Stimulated activated naive CD8-positive, alpha-beta T cell treated with anti-CD3 and anti-CD28 coated beads, Interleukin-15, amount 100 ng/mL, for 72 hours (primary cell): ENCODE measurements at places on chromosomes 3 and 15.

DNA sequence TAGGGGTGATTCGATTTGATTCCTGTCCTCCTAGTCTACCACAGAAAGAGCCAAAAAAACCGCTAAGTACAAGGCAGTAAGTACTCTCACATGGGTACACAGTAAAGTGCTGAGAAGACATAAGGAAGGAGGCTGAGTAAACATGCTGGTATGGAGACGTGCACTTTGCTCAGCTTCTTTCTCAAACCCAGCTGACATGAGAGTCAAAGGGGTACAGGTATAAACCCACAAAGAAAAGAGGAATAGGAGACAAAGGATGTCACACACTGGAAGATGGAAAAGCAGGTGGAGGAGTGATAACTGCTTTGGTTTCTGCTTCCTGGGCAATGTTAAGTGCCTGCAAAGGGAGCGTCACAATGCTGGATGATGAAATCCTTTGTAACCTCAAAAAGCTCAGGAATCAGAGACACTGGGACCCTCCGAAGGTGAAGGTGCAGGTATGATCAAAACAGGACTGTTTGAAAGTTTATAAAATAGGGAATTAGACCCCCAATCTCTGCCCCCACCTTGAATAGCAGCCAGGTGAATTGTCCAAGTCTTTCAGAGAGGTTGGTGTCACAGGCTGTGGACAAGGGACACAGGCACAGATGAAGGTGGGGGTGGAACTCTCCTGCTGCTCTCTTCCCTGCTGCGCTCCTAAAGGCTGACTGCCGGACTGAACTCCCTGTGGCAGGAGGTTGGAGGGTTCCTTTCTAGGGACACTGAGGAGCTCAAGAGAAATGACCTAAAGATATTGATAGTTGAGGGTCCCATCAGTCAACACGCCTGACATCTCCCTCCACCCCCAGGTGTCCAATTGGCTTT lies 101.8 kb downstream of the RAB11A start:
- DNase-seq, result no peak

- no peak for DNase-seq
Measured at GRCh38 chr15:73802431-73803041, 49.4 kb upstream of the INSYN1 start.

GRCh38 chr15:101446518-101447167 lies 42.9 kb downstream of the PCSK6 start:
- DNase-seq, result no peak

DNA sequence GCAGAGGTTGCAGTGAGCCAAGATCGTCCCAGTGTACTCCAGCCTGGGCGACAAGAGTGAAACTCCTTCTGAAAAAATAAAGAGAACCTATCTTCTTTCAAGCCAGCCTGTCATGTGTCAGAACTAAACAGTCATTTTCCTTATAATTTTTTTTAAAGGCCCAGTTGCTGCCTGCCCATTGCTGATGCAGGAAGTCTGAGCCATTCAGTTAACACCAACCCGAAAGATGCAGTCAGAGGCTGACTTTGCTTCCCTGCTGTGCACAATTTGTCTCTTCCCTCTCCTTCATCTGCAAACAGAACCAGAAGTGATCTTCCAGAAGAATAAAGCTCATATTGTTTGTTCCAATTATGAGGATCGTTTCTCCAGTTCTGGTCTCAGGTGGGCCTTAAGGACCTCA lies 220.6 kb downstream of the SLCO3A1 start:
- DNase-seq, result no peak

GRCh38 chr3:108552267-108553159 lies 36.7 kb downstream of the CIP2A start:
- no peak for DNase-seq

DNA sequence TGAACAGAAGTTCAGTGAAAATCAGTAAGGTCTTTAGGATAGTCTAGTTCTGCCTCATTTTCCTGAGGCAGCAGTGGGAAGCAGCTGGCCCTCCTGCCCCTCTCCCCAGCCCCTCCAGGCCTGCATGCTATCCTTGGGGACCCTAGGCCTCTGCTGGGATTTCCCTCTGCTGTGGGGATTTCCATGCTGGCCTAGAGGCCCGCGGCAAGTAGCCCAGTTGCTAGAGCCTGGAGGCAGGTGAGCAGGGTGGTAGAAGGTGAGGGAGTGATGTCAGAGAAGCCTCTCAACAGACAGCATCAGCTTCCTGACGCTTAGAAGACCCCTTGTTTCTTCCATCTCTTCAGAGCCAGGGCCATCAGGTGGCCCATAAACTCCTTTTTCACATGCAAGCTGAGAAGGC lies 305.8 kb upstream of the THBS1 start:
- no peak for DNase-seq

DNA sequence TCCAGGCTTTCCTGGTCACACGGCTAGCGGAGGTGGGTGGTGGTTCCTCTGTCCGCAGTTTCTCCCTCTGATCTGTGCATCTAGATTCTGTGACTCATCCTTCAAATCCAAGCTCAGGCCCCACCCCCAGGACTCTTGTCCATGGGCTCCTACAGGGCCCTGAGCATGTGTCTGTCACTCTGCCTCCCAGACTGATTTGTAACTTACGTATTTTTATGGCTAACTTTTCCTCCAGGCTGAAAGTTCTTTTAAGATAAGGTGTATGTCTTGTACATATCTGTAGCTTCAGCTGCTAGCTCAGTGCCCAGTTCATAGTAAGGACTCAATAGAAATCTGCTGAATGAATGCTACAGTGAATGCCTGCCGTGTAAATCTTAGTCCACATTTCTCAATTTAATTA lies 8.0 kb downstream of the ESYT3 start:
- no peak for DNase-seq

DNA sequence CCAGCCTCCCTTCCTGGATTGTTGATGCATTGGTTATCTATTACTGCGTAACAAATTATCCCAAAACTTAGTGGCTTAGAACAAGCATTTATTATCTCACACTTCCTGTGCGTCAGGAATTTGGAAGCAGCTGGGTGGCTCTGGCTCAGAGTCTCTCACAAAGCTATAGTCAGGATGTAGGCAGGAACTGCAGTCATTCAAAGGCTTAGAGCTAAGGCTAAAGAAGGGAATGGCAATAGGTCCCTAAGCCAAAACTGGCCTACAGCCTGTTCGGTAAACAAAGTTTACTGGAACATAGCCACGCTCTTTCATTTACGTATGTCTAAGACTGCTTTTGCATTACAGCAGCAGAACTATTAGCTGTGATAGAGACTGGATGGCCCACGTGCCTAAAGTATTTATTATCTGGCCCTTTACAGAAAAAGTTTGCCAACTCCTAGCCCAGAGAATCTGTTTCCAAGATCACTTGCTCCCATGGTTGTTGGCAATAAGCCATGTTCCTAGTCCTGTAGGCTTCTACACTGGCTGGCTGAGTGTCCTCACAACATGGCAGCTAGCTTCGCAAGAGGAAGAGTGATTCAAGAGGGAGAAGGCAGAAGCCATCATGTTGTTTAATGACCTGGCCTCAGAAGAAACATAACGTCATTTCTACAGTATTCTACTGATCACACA lies 132.4 kb downstream of the SNRK start:
- DNase-seq, result no peak

DNA sequence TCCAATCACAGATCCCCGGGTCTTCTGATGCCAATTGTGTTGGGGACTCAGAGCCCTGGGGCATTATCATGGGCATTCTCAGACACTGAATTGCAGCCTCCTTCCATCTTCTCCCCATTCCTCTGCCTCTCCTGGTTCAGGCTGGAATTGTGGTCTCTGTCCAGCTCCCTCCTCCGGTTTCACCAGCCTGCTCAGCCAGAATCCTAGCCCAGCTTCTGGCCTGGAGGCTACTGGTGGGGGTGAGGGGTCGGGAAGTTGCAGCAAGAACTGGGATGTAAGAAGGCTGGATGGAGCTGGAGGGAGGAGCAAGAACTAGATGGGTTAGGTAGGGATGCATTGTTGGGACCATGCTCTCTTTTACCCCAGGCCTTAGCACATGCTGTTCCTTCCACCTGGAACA lies 53.5 kb downstream of the TLE3 start:
- DNase-seq, result no peak

DNA sequence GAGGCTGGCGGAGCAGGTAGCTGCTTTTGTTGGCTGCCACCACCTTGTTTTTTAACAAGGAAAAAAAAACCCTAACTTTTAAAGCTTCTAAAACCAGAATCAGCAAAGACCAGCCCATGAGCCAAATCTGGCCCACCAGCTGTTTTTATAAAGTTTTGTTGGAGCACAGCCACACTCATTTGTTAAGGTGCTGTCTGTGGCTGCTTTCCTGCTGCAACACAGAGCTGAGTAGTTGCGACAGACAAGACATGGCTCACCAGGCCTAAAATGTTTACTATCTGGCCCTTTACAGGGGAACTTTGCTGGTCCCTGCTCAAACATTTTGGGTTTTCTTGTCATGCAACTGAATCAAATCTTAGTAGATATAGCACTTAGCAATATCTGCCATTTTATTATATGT lies 18.9 kb downstream of the EFCAB12 start:
- no peak for DNase-seq

DNA sequence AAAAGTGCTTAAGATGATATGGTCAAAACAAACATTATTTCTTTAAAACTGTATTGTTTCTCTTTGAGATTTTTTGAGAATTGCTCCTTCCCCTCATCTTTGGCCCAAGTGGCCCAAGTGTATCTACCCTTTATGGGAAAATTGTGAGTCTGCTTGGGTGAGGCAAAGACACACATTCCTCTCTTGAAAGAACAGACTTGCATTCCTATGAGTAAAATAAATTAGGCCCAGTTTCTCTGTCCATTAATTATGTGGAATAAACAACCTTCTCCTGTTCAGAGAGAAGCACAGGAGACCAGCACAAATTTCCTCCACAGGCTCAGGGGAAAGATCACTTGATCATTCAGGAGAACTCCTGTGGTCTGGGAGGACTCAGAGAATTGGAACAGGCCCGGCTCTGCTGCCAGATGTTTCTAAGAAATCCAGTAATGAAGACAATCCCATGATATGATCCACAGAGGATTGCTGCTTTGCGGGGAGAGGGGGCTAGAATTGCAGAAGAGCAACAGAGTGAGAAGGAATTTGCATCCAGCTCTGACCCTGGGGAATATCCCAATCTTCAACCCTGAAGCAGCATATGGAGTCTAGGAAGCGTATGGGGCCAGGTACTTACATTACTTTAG lies 53.8 kb upstream of the BOC start:
- no peak for DNase-seq

- peak; percentile 40 for DNase-seq
Measured at GRCh38 chr15:68578175-68578979, 416 bp upstream of the CORO2B start.

DNA sequence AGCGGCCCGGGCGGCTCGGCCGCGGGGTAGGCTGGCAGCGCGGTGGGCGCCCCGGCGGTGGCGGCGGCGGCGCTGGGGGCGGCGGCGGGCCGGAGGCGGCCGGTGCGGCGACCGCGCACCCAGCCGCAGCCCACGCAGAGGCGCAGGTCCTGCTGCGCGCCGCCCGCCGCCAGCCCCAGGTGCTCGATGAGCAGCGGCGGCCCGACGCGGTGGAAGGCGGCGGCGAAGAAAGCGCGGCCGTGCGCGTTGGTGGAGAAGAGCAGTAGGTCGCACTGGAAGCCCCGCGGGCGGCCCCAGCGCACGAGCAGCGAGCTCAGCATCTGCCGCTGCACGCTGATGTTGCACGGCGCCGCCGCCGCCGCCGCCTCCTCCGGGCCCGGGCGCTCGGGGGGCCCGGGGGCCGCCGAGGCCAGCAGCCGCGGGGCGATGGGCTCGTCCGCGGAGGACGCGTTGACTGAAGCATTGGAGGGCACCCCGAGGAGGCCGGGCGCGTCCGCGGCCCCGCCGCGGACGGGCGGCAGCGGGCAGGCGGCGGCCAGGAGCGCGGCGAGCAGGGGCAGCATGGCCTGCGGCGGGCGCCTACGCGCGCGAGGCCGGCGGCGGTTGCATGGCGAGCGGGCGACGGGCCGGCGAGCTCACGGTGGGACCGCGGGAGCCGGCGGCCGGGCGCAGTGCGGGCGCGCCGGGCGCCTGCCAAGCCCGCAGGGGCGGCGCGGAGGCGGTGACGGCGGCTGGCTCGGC lies 452 bp downstream of the TMEM158 start:
- DNase-seq, result peak; percentile 49

GRCh38 chr3:125292015-125292414 lies 79.5 kb upstream of the SLC12A8 start:
- DNase-seq, result no peak

- DNase-seq, result no peak
Measured at GRCh38 chr3:124832782-124833709, 54.1 kb downstream of the ITGB5 start.

GRCh38 chr3:61608072-61608471 lies 46.7 kb downstream of the PTPRG start:
- no peak for DNase-seq

- DNase-seq, result no peak
Measured at GRCh38 chr15:48066456-48066855, 54.3 kb upstream of the SLC24A5 start.

DNA sequence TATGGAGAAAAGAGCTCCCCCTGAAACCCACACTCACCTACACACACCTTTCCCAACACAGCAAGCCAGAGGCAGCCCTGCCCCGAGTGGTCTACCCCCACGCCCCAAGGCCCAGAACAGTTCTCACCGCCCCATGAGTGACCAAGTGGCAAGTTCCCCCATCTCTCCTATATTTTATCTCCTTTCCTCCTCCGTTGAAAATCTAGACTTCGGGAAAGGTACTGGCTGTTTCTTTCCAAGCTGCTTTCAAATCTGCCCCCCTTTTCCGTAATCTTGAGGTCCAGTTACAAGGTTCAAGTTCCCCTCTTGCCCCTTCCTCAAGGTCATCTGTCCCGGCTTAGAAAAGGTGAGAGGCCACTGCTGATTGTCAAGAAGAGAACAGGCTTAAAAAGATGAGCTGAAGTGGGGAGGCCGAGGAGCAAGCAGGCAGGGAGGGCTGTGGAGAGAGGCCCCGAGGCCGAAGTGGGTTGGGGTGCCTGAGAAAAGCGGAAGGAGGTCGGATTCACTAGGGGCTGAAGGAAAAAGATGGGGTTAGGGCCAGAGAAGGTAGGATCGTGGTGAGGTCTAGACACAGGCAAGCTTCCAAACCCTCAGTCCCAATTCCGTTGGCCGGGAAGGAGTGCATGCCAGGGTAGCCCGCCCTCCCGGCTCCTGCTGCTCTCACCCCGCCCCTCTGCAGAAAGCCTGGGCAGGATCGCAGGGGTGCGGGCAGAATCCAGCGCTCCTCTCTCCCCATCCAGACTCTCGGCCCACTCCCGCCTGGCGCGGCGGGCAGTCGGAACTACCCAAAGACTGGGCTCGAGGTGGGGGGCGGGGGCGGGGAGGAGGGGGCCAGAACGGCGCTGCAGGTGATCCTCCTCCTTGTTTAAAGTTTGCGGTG lies 1.7 kb downstream of the SEMA5B start:
- DNase-seq, result no peak

DNA sequence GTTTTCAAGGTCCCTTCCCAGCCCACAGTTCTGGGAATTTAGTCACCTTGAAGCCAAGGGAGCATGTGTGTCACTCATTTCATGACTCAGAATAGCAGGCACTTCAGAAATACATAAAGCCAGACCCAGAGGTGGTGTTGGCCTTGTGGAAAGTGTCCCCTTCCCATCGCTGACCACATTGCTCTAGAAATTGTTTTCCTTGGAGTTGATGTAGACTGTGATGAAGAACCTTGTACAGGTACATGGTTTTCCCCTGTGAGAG lies 158.8 kb downstream of the SLCO3A1 start:
- DNase-seq, result no peak

- DNase-seq, result no peak
Measured at GRCh38 chr3:37251993-37252392, 77.6 kb upstream of the LRRFIP2 start.

- no peak for DNase-seq
Measured at GRCh38 chr3:39933986-39934693, 124.7 kb downstream of the MYRIP start.
